ENCODE measurements at places on chromosomes 6 and 20.

DNA sequence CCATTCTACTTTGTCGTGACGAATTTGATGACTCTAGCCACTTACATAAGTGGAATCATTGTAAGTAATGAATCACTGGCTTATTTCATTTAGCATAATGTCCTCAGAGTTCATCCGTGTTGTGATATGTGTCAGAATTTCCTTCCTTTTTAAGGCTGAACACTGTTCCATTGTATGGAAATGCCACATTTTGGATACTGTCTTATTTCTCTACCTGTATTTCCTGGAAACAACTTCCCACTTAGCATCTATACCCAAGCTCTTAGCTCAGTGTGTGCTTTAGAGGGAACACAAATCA lies 28.8 kb upstream of the GGTLC1 start:
- DNase-seq: no peak

DNA sequence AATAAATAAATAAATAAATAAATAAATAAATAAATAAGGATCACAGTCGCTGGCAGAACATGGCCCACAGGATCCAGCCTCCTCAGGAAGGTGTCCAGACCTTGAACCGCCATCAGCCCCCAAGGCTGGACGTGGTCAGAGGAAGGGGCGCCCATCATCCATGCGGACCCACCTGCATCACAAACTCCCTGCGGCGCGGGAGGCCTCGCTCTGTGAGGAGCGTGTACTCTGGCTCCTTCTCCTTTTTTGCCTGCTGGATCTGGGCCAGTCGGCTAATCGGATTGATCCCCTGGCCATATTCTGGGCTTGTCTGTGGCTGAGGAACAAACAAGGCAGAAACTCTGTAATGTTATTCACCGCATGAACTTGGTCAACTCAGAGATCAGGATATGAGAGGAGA lies 65.2 kb downstream of the STAU1 start:
- no peak for DNase-seq

DNA sequence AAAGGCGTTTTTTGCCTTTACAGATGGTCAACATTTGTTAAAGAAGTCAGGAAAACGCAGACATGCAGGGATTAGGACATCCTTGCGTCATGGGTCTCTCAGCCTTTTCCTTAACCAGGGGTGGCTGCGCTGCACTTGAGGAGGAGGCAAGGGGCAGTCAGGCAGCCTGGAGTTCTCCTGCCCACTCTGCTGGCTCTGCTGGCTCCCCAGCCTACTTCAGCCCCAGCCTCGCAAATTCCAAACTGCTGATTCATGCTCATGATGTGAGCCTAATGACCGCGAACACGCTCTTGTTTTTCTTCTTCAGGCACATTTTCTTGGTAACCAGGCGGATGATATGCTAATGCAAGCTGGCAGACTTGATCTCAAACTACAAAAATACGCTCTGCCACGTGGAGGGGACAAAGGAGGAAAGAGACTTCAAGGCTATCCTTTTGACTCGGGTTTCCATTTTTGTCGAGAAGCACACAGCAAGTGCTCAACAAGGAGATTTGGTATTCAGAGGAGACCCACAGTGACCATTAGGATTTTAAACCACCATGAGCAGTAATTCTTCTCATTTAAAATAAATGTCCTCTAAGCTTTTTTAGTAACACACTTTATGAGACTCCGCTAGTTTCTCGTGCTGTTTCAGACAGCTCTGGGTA lies 290.3 kb upstream of the STXBP5 start:
- DNase-seq: no peak

- no peak for DNase-seq
Observed at GRCh38 chr6:77368660-77369313, 94.5 kb downstream of the HTR1B start.

DNA sequence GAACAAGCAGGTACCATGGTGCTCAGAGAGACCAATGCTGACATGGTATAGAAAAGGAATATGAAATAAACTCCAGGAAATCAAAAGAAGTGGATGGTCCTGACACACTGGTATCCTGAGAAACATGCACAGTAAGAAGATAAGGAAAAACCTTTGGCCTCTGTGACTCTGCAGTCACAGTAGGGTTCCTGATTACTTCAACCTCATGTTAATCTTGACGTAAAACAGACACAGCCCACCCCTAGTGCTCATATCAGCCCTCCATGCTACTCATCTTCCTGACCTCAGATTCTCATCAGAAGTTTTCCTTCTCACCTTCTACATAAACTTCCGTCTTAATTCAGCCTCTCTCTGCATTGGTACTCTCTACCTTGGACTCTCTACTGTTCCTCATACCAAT lies 240.9 kb downstream of the PKHD1 start:
- no peak for DNase-seq

GRCh38 chr20:40010483-40010882 lies 678.6 kb downstream of the MAFB start:
- DNase-seq: no peak

DNA sequence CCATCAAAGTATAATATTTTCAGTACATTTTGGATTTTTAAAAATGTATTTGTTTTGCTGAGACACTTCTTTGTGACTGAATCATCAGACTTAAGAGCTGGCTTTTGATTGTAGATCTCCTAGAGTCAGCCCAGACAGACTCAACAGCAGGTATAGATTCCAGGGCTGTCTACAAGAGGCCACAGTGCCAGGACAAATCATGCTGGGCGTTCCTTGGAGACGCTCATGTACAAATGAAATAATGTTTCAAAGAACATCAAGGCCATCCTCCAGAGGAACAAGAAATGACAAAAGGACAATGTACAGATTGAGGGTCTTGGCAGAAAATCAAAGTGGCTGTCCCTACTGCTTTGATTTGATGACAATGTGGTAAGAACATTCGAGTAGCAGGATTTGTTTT lies 369.3 kb downstream of the GRIK2 start:
- no peak for DNase-seq

GRCh38 chr20:14431568-14431967 lies 94.2 kb upstream of the FLRT3 start:
- DNase-seq: no peak

DNA sequence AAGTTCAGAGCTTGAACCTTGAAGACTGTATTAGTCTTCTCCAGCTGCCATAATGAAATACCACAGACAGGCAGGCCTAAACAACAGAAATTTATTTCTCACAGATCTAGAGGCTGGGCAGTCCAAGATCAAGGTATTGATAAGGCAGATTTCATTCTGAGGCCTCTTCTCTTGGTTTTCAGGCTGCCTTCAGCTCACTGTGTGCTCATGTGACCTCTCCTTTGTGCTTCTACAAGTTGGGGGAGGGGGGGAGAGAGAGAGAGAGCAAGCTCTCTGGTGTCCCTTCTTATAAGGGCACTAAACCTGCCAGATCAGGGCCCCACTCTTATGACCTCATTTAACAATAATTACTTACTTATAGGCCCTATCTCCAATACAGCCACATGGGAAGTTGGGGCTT lies 102.6 kb upstream of the RSPO3 start:
- no peak for DNase-seq

DNA sequence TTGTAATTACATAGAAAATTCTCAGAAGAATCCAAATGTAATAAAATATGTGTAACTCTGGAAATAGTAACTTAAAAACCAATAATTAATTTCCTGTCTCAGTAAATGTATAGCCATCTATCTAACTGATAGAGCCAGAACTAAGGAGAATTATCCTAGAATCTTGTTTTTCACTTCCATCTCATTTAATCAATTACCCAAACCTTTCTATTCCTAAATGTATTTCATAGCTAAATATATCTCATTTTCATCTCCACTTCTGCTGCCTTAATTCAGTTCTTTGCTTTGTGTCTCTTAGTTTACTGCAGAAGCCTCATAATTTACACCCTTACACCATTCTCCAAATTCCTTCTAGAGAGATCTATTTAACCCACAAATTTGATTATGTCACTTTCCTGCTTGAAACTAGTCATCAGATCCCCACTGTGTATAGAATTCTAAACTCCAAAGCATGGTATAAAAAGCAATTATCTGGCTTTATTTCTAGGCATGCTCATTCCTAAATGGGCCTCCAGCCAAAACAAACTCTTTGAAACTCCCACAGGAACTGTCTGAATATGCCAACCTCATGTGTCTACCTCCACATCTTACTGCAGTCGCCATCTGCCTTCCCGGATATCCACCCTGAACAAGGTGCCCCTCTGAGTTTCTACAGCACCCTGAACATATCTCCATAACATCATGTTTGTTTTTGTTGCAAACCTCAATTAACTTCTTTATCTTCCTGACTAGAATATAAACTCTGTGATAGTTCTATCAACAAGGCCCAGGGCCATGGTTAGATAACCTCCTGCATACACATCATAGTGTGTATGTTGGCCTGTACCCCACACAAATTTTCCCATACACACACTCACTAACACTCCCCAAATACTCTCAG lies 70.5 kb upstream of the ADTRP start:
- no peak for DNase-seq

DNA sequence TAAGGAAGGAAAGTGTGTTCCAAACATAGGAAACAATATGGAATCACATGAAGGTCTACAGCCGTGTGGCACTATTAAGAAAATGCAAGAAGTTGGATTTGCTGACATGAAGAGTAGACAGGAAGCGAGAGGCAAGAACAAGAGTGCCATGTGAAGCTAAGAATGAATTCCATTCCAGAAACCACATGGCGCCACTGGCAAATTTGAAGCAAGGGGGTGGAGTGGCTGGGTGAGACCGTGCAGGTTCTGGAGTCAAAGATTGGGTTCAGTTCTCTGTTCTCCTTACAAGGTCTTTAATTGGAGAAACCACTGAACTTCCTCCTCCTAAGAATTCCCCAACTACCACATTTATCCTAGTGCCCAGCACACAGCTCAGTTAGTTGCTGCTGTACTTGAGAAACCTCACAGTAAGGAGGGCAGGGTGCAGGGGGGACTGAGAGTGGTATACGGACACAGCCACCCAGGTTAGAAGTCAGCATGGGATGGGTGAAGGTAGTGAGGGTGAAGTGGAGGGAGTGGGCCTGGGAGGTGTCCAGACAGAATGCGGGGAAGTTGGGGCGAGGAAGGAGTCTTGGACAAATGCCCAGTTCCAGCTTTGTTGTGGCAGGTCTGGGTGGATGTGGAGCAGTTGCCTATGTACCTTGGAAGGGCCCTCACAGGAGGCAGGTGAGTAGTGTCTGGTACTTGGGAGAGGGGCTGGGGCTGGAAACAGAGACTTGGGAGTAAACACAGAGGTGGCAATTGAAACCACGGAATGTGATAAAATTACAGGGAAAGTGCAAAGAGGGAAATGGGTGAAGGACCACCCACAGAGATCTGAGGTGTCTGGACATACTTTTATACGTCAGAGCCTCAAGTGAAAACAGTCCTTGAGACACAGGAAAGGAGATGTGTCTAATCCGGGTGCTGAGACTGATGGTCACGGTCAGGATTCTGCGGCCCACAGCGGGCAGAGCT lies 14.3 kb downstream of the LYRM4 start:
- DNase-seq: no peak

GRCh38 chr20:43294031-43294430 lies 104.3 kb upstream of the PTPRT start:
- no peak for DNase-seq

DNA sequence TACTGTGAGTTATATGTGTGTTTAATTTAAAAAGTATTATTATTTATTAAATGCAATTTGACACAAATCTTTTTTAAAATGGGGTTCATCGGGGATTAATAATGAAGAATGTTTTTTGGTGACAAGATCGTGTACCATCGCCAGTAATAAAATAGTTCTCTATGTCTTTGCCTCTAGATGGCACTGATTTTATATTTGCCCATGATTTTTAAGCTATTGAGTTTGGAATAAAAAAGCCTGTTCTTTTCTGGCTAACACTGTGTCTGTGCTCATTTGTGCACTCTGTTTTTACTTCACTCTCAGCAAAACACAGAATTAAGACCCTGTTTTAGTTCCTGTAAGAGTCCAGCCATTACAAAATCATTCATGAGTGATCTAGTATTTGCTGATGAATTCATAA lies 127.0 kb downstream of the FARS2 start:
- DNase-seq: no peak

GRCh38 chr6:52512199-52512598 lies 64.7 kb downstream of the TRAM2 start:
- no peak for DNase-seq

- DNase-seq: no peak
Observed at GRCh38 chr6:125855783-125856182, 65.0 kb downstream of the NCOA7 start.

GRCh38 chr6:134424165-134424797 lies 106.4 kb upstream of the SGK1 start:
- DNase-seq: no peak

GRCh38 chr20:20227013-20227571 lies 140.8 kb upstream of the INSM1 start:
- no peak for DNase-seq

DNA sequence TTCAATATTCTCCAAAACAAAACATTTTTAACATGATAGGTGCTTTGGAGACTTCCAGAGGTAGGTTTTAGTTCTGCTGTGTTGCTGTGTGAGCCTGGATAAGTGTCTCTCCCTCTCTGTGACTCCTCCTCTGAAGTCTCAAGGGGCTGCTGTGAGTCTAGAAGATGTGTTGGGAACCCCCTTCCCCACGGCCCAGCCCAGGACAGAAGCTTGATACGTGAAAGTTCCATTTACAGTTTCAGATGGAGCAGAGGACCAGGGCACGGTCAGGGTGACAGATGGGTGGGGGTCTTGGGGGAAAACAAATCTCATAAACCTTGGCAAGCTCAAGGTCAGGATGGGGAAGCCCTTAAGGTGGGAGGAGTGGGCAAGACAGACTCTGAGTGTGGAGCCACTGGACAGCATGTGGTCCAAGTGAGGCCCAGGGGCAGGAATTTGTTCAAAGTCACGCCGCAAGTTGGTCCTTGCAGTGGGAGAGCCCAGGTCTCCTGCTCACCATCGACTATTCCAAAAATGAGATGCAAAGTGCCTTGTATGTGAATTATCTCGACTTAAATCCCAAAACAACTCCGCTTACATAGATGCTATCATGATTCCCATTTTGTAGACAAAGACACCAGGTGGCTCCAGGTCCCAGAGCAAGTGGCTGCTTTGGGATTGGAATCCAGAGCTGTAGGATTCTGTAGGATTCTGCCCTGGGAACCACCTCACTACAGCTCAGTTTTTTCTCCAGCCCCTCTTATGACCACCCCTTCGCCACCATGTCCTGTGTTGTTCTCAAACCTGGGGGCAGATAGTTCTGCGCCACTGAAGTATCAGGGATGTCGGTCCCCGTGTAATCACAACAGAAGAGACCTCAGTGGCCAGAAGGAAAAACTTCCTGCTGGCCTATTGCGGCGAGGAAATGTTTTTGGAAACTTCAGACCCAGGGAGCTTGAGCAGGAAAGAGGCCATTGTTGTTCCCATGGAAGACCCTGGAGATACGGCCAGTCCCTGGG lies 1.9 kb downstream of the TGM2 start:
- DNase-seq: no peak

- no peak for DNase-seq
Observed at GRCh38 chr20:438571-439469, 23.5 kb downstream of the TBC1D20 start.
